ENCODE measurements at places on chromosomes 1 and 21. TPM values are rescaled to one million over a fixed set of nuclear protein-coding genes. Genes with fewer than 3 reads are reported as not detected.

The OR2M3 gene
- total RNA-seq: not detected

- DNase-seq: no peak
Observed at GRCh38 chr1:18676332-18676781, 45.7 kb downstream of the PAX7 start.

DNA sequence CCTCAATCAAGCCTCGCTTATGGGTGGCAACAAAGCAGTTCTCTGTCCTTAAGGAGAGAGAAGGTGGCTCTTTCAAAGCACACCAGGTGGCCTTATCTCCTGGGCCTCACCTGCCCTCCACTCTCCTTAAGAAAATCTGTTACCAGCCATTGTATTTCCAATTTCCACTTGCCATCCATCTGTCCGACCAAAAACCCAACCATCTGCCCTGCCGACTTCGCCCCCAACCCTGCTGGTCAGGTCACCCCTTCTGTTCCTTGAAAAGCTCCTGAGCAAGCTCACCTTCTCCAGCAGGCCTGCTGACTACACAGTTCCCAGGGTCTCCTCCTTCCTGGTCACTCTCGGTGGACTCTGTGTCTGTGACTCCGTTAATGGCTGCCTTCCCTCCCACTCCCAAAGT, 619 bp upstream of the IGFN1 start:
- DNase-seq: no peak

GRCh38 chr1:51131185-51131584, 29.2 kb downstream of the C1orf185 start:
- no peak for DNase-seq

DNA sequence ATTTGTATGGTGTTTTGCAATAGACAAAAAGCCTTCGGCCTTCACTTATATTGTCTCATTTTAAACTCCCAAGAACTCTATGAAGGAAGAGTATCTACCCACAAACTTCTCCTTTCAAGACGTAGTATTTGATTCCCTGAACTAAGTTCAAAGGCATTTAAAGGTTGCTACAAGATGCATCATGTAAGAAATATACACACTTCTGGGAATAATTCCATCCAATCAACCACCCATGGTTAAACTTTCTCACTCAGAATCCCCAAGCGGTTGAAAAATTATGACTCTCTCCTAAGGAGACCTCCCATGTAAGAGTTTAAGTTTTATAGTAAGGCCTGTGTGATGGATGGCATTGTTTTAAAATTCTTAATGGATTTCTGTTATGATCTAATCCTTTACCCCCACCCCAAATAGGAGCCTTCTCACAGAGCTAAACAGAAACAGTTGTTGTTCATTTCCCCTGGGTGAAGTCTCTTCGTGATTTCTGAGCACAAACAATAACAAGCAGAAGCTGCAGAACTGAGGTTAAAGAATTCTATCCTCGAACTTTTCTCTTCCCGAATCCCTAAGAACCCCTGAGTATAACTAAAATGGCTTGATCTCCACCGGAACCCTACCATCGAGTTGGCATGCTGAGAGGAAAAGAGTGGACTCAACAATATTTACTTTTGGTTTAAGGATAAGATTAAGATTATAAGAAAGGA, 185.0 kb downstream of the TGFBR3 start:
- DNase-seq: peak; percentile 91

The BMP8B gene
- not detected for total RNA-seq

DNA sequence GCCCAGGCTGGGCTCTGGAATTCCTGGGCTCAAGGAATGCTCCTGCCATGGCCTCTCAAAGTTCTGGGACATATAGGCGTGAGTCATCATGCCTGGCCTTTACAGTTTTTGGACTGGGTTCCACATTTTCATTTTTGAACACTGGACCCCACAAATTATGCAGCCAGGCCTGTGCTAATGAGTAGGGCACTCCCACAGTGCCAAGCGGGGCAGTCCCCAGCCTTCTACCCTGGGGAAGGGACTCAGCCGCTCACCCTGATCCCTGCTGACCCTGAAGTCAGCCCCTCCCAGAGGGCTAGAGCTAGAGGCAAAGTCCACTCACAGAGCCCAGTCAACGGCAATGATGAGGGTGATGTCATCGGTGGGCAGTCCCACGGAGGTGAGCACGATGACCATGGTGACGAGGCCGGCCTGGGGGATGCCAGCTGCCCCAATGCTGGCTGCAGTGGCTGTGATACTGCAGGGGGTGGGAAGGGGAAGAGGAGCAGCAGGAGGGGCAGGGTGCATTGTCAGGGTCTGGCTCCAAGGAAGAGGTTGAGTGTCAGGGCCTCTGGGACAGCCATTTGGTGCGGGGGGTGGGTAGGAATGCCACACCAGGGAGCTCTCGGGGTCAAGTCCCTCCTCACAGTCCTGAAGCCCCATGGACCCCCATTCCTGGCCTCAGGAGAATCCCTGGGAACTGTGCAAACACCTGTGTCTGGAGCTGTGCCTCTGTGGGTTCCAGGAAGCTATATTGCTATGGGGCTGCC, 27.6 kb downstream of the PODN start:
- DNase-seq: peak; percentile 48

The ATP6V1G3 gene
- not detected for total RNA-seq

- DNase-seq: no peak
Observed at GRCh38 chr21:15051644-15052458, 12.9 kb downstream of the NRIP1 start.

The C1QB gene
- total RNA-seq: not detected

The RNF223 gene
- not detected for total RNA-seq

DNA sequence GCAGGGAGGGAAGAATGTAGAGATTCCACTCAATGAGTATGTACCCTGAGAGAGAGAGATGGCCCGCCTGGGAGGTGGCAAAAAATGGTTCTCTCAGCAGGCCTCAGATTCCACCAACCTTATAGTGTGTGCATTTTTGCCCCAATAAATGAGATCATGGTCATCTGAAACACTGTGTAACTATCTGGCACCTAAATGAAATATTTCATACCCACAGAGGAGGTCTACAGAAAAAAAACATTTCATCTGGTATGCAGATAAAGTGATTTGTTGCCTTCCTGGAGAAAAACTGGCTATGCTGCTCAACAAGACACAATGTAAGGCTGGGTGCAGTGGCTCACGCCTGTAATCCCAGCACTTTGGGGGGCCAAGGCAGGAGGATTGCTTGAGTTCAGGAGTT, 4.9 kb downstream of the TMCO2 start:
- no peak for DNase-seq

- DNase-seq: no peak
Observed at GRCh38 chr1:71823708-71824305, 458.5 kb downstream of the NEGR1 start.

GRCh38 chr1:92076363-92076762, 1.2 kb upstream of the SETSIP start:
- DNase-seq: no peak
